Stimulated activated CD8-positive, alpha-beta memory T cell treated with anti-CD3 and anti-CD28 coated beads, Interleukin-15, amount 100 ng/mL, for 4 hours (primary cell): ENCODE measurements at places on chromosomes 5 and 9.

DNA sequence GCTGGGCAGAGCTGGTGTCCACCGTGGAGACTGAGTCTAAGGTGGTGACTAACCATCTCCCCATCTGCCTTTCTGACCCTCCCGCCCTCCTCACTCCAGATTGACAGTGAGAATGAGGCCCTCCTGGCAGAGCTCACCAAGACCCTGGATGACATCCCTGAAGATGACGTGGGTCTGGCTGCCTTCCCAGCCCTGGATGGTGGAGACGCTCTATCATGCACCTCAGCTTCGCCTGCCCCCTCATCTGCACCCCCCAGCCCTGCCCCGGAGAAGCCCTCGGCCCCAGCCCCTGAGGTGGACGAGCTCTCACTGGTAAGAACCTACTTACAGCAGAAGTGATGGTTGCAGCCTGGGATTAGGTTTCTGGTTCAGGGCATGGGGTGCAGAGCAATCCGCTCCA, 96.5 kb downstream of the PPARGC1B start:
- no peak for DNase-seq

GRCh38 chr5:146342882-146343865, 4.5 kb downstream of the POU4F3 start:
- DNase-seq, result no peak

DNA sequence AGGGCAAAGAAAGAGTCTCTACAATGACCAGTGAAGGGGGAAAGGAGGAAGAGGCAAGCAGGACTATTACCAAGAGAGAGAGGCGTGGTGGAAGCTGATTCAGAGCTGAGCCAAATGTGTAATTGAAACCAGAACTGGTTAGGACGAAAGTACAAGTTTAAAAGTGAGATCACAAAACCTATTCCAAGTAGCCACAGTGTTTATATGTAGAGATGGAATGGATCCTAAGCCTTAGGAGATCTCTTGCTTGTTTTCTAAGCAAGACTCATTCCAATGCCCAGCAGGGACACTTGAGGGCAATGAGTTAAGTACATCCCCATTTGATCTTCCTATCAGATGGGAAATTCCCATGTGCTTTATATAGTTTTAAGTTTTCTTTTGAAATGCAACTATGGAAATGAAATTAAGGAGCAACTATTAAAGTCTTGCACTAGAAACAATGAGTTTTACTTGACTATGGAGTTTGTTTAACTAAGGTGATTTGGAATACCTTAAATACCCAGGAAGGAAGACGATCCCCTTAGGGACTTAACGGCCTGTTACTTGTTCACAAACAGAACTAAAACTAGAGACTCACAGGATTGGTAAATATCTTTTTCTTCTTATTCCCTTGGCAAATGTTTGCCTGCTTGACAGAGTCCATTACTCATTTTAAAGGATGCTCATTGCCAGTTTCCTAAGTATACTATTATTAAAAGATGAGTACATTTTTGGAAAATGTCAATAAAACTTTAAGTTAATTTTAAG, 51.1 kb upstream of the SNX2 start:
- no peak for DNase-seq

- no peak for DNase-seq
These were observed 24.5 kb upstream of the C5orf47 start for GRCh38 chr5:173964506-173964905.

DNA sequence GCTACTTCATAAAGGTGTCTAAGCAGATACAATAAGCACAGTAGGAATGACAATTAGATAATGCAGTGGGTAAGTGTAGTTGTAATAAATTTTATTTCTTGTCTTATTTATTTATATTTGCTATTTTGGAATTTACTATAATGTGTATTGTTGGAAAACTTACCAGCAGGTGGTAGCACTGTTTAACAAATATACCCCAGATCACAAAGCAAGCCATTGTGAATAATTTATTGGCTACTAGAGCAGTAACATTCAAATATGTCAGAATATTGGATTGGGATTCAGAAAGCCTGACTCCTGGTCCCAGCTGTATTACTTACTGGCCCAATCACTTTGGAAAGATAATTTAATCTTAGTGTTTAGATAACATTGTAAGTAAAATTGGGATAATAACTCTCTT, 78.0 kb downstream of the ISOC1 start:
- DNase-seq, result no peak

- DNase-seq, result no peak
These were observed 92.3 kb downstream of the HAPLN1 start for GRCh38 chr5:83628360-83628759.

DNA sequence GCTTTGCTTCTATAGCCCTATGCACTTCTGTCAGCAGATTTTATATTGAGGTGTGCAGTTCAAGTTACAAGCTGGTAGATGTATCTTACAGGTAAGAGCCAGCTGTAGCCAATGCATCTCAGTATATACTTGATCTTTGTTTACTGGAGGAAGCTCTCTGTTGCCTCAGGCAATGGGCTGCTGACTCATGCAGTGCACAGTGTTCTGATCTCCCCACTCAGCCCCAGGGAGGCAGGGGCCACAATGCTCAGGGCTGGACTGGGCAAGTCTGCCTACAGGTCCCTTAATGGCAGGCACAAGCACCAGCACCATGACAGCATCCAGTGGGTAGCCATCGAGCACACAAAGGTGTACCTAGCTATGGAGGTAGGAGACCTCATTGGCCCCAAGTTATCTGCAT, 178.8 kb upstream of the CDH10 start:
- no peak for DNase-seq

DNA sequence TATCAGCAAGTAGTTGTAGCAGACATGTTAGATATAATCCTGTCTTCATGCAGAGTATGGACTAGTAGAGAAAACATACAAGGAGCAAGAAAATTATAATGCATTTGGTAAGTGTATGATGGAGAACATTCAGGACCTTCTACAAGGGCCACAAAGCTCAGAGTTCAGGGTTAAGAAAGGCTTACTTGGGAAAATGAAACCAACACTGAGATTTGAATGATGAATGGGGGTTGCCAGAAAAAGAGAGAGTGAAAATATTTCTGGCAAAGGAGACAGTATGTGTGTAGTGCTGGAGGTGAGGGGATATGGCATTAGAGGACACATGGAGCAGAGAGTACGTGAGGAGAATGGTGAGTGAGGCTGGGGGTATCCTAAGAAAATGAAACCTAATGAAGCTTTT, 169.8 kb upstream of the STK32A start:
- no peak for DNase-seq

DNA sequence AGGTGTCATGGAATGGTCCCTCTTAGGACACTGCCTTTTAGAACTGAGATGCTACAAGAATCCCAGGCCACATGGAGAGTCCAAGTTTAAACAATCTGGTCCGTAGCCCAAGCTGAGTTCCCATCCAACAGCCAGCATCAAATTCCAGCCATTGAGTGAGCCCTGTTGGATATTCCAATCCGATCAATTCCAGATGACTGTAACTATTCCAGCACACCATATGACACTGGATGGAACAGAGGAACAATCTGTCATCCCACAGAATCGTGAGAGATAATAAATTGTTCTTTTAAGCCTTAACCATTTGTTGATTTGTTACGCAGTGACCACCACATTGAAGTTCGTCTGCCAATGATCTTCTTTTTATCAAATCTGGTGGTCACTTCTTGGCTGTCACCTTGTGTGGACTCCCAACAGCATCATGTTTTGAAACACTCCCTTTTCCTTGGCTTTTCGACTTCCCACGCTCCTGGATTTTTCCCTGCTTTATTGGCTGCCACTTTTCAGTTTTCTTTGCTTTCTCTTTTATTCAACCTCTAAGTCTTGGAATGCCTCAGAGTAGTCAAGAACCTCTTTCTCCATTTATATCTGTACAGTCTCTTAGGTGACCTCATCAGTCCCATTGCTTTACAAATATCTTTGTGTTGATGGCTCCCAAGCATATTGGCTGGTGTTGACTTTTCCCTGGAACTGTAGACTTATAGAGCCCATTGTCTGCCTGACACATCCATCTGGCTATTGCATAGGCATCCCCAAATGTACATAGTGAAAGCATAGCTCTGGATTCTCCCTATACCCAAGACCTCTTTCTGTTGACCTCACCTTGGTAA, 46.1 kb downstream of the TNFSF15 start:
- no peak for DNase-seq
